ENCODE measurements at places on chromosomes 4 and X.
A peak's percentile ranks its signal among the peaks of the same experiment; 100 is the strongest.

- DNase-seq, result no peak
- H3K36me3 ChIP-seq, result no peaks in the 10 kb centered on the region
- no peaks in the 10 kb centered on the region for H3K27me3 ChIP-seq
- H3K4me1 ChIP-seq, result no peaks in the 10 kb centered on the region
Observed at GRCh38 chrX:41258871-41259270, 75.1 kb upstream of the DDX3X start.

DNA sequence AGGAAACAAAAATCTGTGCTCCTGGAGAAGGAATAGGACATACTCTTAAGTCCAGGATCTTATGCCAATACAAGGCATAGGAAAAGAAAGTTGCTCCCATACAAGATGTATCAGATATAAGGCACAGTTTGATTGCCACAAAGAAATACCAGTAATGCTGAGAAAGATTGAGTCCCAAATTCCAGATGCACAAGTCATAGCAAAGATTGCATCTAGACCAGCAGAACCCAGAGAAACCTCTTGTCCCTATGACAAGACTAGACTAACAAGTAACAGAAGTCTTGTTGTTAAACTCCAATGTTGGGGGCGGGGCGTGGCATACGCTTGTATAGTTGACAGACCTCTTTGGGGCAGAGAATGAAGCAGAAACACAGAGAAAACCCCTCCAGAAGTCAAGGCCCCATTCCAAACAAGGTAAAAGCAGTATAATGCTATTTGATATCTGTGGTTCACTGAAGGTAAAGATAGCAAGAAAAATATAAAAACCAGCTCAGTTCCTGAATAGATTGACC lies 671.5 kb upstream of the GRIA3 start:
- DNase-seq, result no peak
- no peaks in the 10 kb centered on the region for H3K4me1 ChIP-seq
- no peaks in the 10 kb centered on the region for H3K36me3 ChIP-seq

DNA sequence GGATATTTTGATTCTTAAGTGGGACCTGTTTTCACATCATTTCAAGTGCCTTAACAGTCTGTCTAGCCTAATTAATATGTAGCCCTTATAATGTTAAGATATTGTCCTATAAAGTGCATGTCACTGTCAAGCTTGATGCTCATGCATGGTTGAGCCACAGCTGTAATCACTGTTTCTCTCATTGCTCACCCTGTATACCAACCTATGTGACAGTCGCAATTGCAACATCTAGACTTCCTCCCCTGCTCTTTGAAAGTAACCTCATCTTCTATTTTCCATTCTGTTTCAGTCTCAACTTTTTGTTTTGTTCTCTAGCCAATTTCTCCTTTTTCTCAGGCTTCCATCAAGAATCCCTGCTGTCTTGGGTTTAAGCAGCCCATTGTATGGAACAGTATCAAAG lies 24.4 kb upstream of the MSL3 start:
- DNase-seq, result no peak
- no peaks in the 10 kb centered on the region for H3K27me3 ChIP-seq
- no peaks in the 10 kb centered on the region for H3K36me3 ChIP-seq
- no peaks in the 10 kb centered on the region for H3K4me1 ChIP-seq

- no peaks in the 10 kb centered on the region for H3K4me1 ChIP-seq
- no peaks in the 10 kb centered on the region for H3K36me3 ChIP-seq
- no peak overlapping the region for H3K4me3 ChIP-seq
- no peak overlapping the region for H3K27ac ChIP-seq
Observed at GRCh38 chr4:36065274-36065871, 178.9 kb downstream of the ARAP2 start.

DNA sequence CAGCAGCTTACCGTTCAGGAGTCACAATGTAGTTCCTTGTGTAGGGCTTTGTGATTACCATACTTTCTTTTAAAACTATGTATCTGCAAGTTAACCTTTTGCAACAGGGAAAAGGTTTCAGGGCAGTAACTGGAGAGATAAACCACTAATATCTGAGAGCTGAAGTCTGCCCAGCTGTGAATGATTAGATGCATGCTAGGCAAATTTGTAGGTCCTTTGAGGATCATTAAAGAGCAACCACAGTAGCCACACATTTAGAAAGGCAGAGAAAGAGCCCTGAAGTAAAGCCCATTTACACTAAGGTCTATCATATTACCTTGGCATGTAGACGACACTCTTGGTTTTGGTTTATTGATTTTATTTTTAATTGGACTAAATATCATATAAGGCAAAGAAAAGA lies 60.0 kb downstream of the ATP8A1 start:
- H3K27ac ChIP-seq, result no peak overlapping the region
- no peaks in the 10 kb centered on the region for H3K27me3 ChIP-seq
- H3K4me3 ChIP-seq, result no peak overlapping the region

DNA sequence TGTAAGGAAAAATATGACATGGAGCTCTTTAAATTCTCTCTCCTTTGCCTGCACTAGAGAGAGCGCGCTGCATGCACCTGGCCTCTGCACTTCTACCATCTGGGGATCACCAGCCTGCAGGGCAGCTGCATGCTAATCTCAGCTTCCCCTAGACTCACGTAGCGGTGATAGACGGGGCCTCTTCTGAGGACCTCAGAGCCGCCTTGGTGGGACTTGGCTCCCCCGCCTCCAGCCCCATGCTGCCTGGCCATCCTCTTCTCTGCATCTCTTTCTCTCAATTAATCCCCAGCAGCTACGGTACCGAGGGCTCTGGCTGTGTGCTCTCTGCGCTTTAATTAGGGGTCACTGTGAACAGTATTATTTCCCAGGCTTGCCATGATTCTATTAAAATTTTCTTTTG lies 52.8 kb upstream of the PSAPL1 start:
- no peak overlapping the region for H3K27ac ChIP-seq
- H3K4me1 ChIP-seq, result no peaks in the 10 kb centered on the region
- H3K27me3 ChIP-seq, result no peaks in the 10 kb centered on the region
- no peak for DNase-seq
- H3K4me3 ChIP-seq, result no peak overlapping the region

DNA sequence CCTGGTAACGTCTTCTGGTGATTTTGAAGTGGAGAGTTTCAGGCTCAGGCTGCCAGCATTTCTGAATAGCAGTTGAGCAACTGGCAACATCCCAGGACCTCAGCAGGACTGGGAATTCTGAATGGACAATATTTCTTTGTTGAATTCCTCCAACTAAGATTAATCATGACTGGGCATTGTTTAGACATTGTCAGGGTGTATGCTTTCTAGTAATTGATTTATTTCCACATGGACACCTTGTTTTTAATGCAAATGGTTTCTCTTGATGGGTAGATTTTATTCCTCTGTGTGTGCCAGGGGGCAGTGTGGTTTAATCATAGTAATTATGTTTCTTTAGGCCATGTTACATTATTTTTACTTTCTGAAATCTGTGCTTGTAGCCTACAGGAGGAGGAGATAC lies 1004.7 kb upstream of the LCORL start:
- DNase-seq, result no peak
- H3K27ac ChIP-seq, result no peak overlapping the region
- H3K36me3 ChIP-seq, result no peaks in the 10 kb centered on the region
- no peaks in the 10 kb centered on the region for H3K4me1 ChIP-seq
- H3K27me3 ChIP-seq, result no peaks in the 10 kb centered on the region

DNA sequence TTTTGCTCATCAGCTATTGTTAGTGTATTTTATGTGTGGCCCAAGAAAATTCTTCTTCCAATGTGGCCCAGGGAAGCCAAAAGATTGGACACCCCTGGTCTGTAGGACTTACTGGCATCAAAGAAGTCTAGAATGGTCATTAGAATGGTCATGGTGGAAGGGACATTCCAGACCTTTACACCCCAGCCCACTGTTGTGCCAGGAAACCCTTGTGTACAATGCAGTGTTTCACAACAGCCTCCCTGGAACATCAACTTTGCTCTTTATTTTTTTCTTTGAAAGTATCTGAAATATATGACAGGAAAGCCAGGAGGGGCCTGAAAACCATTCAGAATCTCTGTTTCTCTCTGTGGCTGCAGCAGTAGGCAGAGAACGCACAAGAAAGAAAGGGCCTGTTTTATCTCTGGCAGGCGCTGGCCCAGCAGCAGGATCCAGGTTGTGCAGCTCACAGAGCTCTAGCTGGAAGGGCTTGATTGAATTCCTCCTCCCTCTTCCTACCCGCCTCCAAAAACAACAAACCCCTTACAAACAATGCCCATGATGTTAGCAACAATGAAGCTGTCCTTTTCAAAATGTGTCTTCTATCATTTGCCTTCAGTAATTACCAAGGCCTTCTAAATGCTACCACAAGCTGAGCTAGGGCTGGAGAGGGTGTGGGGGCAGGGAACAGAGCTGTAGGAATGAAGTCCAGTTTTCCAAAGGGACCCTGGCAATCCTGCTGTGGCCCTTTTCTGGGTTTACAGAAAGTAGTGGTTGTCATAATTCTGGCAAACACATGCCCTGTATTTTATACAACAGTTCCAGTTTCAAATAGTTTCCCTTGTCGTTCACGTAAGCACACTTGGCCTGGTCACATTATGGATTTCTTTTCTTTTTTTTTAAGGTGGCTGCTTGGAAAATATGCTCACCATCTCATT lies 32.3 kb upstream of the TFDP3 start:
- no peaks in the 10 kb centered on the region for H3K36me3 ChIP-seq
- H3K27ac ChIP-seq, result no peak overlapping the region
- no peaks in the 10 kb centered on the region for H3K4me1 ChIP-seq
- H3K27me3 ChIP-seq, result no peaks in the 10 kb centered on the region
- DNase-seq, result no peak
- H3K4me3 ChIP-seq, result no peak overlapping the region

GRCh38 chr4:96602661-96603060 lies 762.8 kb downstream of the PDHA2 start:
- no peaks in the 10 kb centered on the region for H3K36me3 ChIP-seq
- no peak overlapping the region for H3K4me3 ChIP-seq
- H3K27me3 ChIP-seq, result no peaks in the 10 kb centered on the region
- no peak overlapping the region for H3K27ac ChIP-seq
- DNase-seq, result no peak

DNA sequence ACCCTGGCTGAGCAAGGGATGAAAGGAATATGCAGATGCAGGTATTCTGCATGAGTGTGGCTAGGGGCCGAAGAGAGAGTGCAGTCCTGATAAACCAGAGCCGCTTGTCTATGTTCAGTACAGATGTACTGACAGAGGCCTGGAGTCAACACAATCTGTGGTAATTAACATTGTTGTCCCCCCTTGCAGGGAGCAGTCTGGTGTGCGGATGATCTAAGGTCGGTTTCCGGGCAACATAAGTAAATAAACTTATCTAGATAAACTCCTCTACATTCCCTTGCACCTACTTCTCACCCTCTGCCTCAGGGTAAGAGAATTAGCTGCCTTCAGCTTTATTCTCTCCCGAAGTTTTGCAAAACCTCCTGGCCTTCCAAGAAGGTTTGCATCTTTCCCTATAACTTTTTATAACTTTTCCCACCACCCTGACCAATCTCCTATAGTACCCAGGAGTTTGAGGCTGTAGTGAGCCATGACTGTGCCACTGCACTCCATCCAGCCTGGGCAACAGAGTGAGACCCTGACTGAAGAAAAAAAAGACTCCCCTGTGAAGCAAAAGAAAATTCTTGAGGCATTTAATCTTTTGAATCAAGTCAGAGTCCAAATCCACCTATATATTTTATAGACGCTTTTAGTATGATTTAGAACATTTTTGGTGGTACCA lies 26.6 kb downstream of the SNX25 start:
- H3K4me3 ChIP-seq, result no peak overlapping the region
- no peak overlapping the region for H3K27ac ChIP-seq
- H3K27me3 ChIP-seq, result no peaks in the 10 kb centered on the region
- H3K36me3 ChIP-seq, result no peaks in the 10 kb centered on the region

GRCh38 chr4:8774071-8774470 lies 97.6 kb downstream of the HMX1 start:
- no peaks in the 10 kb centered on the region for H3K27me3 ChIP-seq
- no peak overlapping the region for H3K4me3 ChIP-seq
- no peak overlapping the region for H3K27ac ChIP-seq
- no peaks in the 10 kb centered on the region for H3K36me3 ChIP-seq
- H3K4me1 ChIP-seq, result no peaks in the 10 kb centered on the region
- no peak for DNase-seq

DNA sequence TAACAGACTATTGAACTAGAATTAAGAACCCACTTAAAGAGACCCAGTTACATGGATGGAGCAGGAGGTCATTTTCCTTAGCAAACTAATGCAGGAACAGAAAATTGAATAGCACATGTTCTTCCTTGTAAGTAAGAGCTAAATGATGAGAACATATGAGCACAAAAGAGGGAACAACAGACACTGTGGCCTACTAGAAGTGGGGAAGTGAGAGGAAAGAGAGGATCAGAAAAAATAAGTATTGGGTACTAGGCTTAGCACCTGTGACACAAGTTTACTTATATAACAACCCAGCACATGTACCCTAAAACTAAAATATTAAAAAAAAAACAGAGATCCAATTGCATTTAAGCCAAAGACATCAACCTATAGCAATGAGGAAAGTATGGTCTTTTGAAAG lies 26.2 kb downstream of the ARAP2 start:
- H3K36me3 ChIP-seq, result no peaks in the 10 kb centered on the region
- no peak for DNase-seq
- H3K4me3 ChIP-seq, result no peak overlapping the region
- H3K4me1 ChIP-seq, result no peaks in the 10 kb centered on the region

- no peak overlapping the region for H3K4me3 ChIP-seq
- H3K27me3 ChIP-seq, result no peaks in the 10 kb centered on the region
- H3K27ac ChIP-seq, result no peak overlapping the region
- peak; percentile 42 for DNase-seq
Observed at GRCh38 chrX:643911-644303, 13.3 kb downstream of the SHOX start.

- no peaks in the 10 kb centered on the region for H3K27me3 ChIP-seq
- no peaks in the 10 kb centered on the region for H3K36me3 ChIP-seq
- no peak overlapping the region for H3K27ac ChIP-seq
- no peaks in the 10 kb centered on the region for H3K4me1 ChIP-seq
- no peak overlapping the region for H3K4me3 ChIP-seq
Observed at GRCh38 chr4:176054942-176055341, 10.7 kb upstream of the WDR17 start.

DNA sequence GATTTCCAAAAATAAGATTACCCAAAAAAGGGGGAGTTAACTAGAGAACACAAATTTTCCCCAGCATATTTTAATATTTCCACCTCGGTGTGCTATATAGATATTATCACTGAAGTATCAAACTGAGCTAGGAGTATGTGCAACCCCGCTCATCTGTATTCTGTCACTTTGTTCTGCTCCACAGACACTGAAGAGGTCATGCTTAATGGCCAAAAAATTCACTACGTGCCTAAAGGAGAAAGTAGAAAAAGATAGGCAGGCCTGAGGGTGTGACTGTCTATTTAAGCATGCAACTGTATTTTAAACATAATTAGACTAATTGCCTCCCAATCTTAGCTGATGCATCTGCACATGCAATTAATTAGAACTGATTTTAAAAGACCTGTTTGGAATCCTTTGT lies 24.5 kb downstream of the SH3RF1 start:
- no peak overlapping the region for H3K27ac ChIP-seq
- no peak overlapping the region for H3K4me3 ChIP-seq
- no peaks in the 10 kb centered on the region for H3K36me3 ChIP-seq
- H3K27me3 ChIP-seq, result no peaks in the 10 kb centered on the region
- peaks cover 32% of the 10 kb centered on the region for H3K4me1 ChIP-seq
- DNase-seq, result no peak

Measured in vagina (tissue), 2 donors.